ENCODE measurements at places on chromosomes 2 and 18.

- no peak for DNase-seq
Observed at GRCh38 chr18:28412521-28412920, 235.6 kb upstream of the CDH2 start.

- DNase-seq, result no peak
Observed at GRCh38 chr2:46328291-46328690, 31.1 kb downstream of the EPAS1 start.

DNA sequence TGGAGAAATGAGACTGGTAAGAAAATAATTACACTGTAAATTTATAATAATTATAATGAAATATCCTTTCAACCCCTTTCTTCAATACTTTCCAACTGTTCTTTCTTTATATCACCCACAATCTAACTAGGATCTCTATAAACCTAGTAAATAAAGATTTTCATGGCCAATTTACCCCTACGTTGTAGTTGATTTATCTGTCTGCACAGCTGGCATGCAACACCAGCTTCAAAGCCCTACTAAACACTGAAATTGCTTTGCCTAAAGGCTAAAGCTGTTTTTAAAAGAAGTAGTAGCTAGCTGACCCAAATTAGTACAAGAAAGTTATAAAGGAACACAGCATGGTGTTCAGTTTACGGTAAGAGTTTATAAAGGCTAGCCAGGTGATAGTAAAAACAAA, 140.1 kb downstream of the NOL4 start:
- DNase-seq, result no peak

DNA sequence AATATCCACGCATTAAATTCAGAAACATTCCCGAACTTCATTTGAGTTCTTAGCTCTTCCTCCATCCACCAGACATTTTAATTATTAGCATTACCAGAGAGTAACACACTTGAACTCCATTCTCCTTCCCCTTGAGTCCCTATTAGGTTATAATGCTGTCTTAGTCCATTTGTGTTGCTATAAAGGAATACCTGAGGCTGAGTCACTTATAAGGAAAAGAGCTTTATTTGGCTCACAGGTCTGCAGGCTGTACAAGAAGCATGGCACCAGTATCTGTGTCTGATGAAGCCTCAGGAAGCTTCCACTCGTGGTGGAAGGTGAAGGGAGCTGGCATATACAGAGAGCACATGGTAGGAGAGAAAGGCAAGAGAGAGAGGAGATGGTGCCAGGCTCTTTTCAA, 25.4 kb downstream of the TBC1D8 start:
- no peak for DNase-seq

GRCh38 chr2:232668805-232669444, 28.2 kb upstream of the GIGYF2 start:
- no peak for DNase-seq

GRCh38 chr2:187566266-187566665, 12.0 kb upstream of the TFPI start:
- DNase-seq, result no peak
